Stimulated activated CD4-positive, alpha-beta T cell treated with anti-CD3 and anti-CD28 coated beads, TNF-alpha, amount 100 ng/mL, for 24 hours (primary cell): ENCODE measurements at places on chromosomes 3 and 15.
A peak's percentile ranks its signal among the peaks of the same experiment; 100 is the strongest.

GRCh38 chr3:161332792-161333191 is 38.5 kb downstream of the SPTSSB start:
- DNase-seq: no peak

DNA sequence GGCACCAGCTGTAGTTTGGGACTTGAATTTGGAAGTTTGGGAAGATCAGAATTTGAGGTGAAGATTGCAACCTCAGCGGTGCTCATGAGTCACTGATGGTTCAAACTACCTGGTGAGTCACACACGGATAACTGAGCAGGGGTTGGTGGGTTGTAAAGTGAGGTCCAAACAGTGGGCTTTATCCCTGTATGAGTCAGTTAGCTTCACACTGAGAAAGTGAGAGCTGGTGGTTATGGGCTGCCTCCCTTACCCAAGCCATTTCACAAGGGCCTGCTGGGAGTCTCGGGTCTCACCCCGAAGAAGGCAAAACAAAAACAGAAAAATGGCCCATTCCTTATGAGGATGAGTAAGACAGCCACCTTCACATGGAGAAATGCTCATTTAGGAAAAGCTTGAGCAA is 77.0 kb downstream of the ITGA11 start:
- no peak for DNase-seq

DNA sequence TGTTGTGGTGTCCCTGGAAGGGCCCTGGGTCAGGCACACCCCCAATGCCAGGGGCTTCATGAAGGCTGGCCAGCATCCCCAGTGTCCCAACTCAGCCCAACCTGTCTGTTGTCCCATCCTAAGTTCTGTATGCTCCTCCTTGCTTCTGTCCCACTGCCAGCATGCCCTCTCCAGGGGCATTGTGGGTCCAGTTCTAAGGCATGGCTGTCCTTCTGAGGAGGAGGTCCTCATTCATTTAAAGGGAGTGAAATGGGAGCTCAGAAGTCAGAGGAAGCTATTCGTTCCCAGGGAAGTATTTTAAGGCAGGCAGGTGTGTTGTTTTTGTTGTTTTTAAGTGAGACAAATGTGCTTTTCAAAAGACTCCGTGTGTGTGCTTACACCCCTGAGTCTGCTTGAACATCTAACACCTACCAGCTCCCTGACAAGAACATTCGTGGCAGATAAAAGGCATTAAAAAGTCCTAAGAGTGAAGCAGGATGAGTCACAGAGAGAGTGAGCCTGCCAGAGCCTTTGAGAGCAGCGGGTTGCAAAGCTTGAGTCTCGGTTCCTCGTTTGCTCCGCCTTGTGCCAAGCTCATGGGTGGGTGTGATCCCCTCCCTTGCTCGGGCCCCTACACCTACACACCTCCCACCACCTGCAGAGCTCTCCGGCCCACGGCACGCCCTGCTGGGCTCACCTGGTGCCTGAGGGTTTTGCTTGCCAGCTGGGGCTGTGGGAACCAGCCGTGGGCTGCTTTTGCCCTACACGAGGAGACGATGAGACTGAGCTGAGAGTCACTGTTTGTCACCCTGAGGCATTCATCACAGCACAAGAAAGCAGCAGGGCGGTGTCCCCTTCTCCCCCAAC is 183.4 kb upstream of the TOPAZ1 start:
- peak; percentile 11 for DNase-seq

GRCh38 chr3:41196499-41197410 is 2.5 kb upstream of the CTNNB1 start:
- no peak for DNase-seq

- DNase-seq: no peak
Observed at GRCh38 chr15:68627476-68627875, 48.7 kb downstream of the CORO2B start.

- DNase-seq: no peak
Observed at GRCh38 chr3:46406788-46407611, at the start of the genes CCR5AS and CCRL2. CCR5AS (minus strand) TSS chr3:46407066. CCRL2 (plus strand) TSS chr3:46407259; CDS start chr3:46408080, 821 bp downstream.

- no peak for DNase-seq
Observed at GRCh38 chr15:71575474-71576045, 234.8 kb upstream of the NR2E3 start.

- peak; percentile 9 for DNase-seq
Observed at GRCh38 chr15:63860155-63860554, 26.4 kb upstream of the HERC1 start.

- no peak for DNase-seq
Observed at GRCh38 chr3:72538070-72538745, 310.0 kb downstream of the SHQ1 start.

DNA sequence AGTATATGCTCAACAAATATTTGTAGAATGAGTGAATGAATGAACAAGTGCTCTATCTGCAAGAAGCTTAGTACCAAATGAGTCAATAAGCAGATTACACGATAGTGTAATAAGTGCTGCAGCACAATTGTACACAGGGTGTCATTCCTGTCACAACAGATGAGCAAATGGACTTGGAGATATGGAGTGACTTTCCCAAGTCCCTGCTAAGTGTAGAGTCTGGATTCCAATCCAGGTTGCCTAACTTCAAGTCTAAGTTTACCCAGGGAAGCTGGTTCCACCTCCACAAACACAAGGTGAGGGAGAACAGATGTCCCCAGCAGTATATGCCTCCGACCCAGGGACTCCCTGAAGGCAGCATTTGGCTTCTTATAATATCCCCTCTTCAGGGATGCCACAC is 77.7 kb upstream of the RAD18 start:
- DNase-seq: no peak

- no peak for DNase-seq
Observed at GRCh38 chr15:95742836-95743235, 587.7 kb upstream of the NR2F2 start.

GRCh38 chr3:127413318-127413673 is 125.5 kb upstream of the PRR20G start:
- DNase-seq: no peak

- DNase-seq: no peak
Observed at GRCh38 chr3:174413062-174413912, 445.8 kb upstream of the NAALADL2 start.

- DNase-seq: no peak
Observed at GRCh38 chr3:158768361-158768787, 33.5 kb upstream of the MFSD1 start.

GRCh38 chr3:10004960-10005564 is 18.4 kb upstream of the EMC3 start:
- no peak for DNase-seq

DNA sequence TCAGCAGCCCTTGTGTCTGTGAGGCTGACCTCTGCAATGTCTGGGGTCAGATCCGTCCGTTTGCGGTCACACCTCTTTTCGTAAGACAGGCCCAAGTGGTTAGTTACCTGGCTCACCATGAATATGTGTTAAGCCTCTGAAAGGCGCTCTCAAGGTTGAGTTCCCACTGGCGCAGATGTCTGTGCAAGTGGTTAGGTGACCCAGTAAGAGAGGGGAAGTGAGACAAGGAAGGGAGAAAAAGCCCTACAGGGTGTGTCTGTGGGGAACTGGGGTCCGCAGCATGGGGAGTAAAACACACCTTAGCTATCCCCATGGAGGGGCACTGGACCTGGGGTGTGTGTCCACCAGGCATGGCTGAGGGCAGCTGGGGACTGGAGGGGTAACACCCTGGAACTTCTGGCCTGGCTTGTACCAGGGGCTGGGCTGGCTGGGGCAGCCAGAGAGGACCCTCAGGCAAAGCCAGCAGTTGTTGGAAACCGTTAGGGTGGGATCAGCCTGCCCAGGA is 391.6 kb upstream of the PROK2 start:
- no peak for DNase-seq

DNA sequence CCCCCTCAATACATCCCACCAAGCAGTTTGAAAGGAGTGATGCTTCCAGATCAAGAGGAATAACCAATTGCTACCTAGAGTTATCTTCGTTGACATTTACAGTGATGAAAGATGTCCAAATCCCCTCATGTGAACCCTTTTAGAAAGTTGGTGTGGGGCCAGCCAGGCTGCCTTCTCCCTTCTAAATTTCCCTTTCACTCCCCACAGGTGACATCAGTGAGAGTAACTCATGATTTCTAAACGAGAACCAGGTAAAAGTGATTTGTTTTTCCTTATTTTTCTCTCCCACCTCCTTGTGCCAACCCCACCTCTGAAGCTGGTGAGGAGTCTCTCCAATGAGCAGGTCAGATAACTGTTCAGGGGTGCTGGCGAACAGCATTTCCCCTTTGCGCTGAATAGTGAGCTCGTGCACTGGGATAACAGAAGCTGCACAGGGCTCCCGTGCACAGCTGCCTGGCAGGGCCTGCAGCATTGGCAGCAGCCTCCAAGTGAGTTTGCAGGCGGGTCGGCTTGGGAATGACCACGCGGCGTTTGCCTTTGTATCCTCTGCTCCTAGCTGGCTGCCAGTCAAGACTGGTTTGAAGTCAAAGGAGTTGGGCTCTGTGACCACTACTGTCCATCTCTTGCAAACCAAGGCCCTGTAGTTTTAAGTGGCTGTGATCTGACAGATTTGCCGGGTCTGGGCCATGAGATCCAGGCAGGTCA is 70.2 kb upstream of the CORO2B start:
- no peak for DNase-seq

DNA sequence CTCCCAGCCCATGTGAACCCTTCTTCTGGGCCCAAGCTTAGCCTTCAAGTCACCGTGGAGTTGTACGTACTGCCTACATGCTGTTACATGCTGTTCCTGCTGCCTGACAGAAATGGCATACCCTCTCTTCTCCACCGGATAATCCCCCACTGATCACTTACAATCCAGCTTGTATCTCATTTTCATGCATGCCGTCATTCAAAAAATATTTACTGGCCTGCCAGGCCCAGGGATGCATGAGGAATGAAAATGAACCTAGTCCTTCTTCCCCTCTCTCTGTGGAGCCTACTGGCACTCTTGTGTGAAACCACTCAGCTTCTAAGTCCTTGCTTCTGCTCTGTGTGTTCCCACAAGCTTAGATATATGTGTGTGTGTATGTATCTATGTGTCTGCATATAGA is 60.6 kb downstream of the WNT5A start:
- DNase-seq: no peak

DNA sequence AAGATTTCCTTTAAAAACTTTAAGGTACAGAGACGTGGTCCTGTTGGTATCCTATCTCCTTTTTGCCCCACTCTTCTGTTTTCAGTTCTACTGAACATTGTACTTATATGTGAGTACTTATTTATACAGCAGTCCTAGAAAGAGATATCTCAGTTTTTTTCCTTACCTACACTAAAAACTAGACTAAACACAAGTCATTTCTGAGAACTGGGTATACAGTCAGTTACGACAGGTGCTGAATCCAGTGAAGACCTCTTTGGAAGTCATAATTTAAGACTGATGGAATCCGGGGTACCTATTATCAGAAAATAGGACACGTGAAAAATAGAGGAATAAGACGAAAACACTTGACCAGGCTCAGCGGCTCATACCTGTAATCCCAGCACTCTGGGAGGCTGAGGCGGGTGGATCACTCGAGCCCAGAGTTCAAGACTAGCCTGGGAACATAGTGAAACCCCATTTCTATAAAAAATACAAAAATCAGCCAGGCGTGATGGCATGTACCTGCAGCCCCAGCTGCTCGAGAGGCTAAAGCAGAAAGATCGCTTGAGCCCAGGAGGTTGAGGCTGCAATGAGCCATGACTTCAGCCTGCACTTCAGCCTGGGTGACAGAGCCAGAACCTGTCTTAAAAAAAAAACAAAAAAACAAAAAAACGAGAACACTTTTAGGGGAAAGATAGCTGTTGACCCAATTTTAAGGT is 76.3 kb downstream of the KLHL25 start:
- DNase-seq: no peak

DNA sequence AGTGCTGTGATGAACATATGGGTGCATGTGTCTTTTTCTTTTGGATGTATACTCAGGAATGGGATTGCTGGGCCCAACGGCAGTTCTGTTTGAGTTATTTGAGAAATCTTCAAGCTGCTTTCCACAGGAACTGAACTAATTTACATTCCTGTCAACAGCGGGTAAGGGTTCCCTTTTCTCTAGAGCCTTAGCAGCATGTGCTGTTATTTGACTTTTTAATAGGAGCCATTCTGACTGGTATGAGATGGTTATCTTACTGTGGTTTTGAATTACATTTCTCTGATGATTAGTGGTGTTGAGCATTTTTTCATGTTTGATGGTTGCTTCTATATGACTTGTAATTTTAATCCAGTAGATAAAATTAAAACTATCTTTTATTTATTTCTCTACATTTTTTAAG is 1168.6 kb upstream of the ALCAM start:
- no peak for DNase-seq

DNA sequence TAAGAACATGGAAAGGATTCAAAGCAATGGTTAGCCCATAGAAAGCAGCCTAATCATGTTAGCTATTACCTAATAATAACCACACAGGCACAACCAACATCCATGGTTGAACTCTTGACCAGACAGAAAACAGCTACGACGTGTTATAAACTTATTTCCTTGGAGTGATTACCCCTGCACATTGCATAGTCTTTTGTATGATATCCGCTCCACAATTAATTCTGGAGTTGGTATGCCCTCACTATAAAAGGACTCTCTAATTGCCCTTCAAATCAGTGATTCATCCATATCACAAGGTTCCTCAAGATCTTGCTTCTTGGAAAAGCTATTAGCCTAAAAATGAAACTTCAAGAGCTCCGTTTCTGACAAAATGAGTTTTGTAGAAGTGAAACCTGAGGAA is 117.9 kb downstream of the SYNPR start:
- DNase-seq: no peak

DNA sequence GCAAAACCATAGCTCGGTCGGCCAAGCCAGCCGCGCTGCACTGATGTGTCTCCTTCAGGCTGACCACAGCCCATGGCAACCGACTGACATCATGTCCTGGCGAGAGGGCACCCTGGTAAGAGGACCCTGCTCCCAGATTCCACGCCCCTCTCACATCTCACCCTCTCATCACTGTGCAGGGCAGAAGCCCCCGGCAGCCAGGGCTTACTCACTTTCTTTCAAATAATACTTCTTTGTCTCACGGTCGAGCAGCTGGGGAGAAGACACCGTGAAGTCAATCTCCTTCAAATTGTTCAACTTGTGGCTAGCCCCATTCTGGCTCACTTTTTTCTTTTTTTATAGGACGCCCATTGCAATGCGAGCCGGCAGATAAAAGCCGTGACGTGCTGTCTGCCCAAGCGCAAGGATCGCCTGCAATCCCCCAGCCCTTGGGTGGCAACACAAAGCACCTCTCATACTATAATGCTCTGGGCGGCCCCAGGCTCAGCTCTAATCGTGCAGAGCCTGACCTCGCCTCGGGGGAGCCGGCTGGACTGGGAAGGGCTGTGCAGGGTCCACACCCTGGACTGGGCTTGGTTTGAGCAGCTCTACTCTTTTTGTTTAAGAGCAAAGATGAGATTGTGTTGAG is 33.6 kb downstream of the VGLL4 start:
- DNase-seq: no peak
